ENCODE measurements at places on chromosomes 4 and X. TPM values are rescaled to one million over a fixed set of nuclear protein-coding genes. Genes with fewer than 3 reads are reported as not detected.
A peak's percentile ranks its signal among the peaks of the same experiment; 100 is the strongest.

FATE1 gene
- total RNA-seq = 0.39 TPM

CCKAR gene
- 3.5 TPM for total RNA-seq

KCTD8 gene
- 12.8 TPM for total RNA-seq

SPANXN3 gene
- not detected for total RNA-seq

MANBA gene
- total RNA-seq = 36.6 TPM

CSAG1 gene
- not detected for total RNA-seq

GAGE13 gene
- total RNA-seq = not detected

DNA sequence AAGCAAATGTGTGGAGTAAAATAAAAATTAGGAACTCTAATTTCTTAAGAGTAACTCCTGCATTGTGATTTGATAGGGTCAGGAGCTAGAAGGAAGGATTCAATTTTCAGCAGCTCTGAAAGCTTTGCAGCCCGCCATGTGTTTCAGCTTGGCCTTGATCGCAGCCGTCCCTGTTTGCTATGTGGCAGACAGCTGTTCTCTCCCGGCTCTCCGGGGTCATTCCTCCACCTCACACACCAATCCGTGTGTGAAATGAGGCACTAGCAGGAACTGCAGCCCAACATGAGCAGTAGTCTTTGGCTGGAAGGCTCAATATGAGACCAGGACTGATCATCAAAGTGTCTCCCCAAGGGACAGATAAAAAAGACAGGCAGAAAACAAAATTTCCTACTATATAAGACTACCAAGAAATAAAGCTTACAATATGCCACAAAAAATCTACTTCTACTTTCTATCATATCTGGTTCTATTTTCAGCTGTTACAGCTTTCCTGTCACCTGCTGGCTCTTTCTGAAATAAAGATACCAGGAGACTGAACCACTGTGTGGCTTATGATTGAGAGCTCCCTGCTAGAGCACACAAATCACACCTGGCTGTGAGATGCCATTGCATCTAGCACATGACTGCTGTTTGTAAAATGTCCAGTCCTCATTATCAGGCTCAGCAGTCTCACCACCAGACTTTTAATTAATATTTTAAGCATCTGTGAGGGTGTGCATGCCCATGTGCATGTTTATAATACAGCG, 44.1 kb upstream of the SEC24B start:
- peak; percentile 75 for DNase-seq

DNA sequence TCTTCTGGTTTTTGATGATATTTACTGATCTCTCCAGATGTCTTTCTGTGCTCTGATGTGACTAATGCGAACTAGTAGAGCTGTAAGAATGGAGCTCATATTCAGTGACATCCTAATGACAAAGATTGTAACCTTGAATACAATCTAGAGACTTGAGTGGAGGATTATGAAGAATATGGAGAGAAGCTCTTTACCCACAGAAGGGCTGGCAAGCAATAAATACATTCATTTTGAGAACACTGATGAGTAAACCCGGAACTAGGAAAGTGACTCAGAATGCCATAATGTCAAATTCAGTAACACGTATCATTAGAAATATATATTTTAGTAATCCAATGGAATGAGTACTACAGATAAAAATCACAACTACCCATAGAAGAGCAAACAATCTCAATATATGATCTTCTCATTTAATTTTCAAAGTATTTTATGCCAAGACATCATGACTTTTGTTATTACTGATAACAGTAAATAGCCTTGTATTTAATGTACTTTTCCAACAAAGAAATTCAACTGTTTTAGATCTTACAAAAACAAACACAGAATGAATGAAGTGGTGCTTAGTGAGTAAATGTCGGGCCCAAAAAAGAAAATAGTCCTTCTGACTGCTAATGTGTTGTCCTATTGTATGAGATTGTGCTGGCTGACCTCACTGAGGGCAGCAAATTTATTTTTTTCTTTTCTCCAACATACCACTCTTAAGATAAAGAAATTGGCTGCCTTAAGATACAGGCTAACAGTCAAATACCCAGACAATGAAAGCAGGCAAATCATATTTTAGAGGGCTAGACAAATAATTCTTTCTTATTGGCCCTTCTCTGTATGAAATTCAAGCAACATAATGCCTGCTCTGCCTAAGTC, 49.2 kb upstream of the HDAC8 start:
- DNase-seq = no peak

- no peak for DNase-seq
Observed at GRCh38 chrX:115190636-115191489, 1.7 kb downstream of the RBMXL3 start.

GRCh38 chrX:13917507-13917906, 100.6 kb upstream of the GPM6B start:
- DNase-seq = no peak

DNA sequence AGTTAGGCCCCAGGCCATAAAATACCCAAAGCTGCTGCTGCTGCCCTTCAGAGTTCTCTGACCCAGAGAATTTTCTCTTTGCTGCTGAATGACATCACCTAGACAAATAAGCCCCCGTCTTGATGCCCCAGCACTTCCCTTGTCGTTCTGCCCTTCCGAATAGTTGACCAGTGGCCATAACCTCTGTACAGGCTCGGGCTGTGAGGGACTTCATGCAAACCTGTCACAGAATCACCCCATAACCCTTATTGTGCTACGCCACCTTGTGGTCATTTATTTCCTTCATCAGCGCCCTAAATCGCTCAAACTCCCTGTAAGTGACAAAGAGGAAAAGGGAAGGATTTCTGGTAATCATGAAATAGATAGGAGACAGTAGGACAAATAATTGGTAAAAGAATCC, 18.8 kb downstream of the SPACA5 start:
- DNase-seq = no peak

- DNase-seq = no peak
Observed at GRCh38 chr4:94251094-94251493, 43.4 kb downstream of the SMARCAD1 start.

- DNase-seq = peak; percentile 38
Observed at GRCh38 chr4:152172146-152172545, 363.7 kb downstream of the FBXW7 start.

- no peak for DNase-seq
Observed at GRCh38 chr4:94831607-94832006, 73.9 kb downstream of the BMPR1B start.

DNA sequence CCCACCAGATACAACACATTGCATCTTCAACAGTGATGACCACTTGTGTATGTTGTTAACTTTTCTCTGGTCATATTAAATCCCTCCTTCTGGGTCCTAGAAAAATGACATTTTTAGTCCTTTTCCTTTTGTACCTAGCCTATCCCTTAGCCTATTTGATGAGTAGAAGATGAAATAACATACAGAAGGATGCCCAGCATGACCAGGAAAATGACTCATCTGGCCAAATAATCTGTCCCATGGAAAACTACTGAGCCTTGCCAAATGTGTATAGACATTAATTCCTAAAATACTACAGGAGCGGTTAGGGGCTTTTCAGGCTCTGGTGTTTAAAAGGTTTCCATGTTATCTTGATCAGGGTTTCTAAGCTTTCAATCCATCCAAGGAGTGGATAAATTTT, 129.0 kb upstream of the KCNIP4 start:
- DNase-seq = no peak

DNA sequence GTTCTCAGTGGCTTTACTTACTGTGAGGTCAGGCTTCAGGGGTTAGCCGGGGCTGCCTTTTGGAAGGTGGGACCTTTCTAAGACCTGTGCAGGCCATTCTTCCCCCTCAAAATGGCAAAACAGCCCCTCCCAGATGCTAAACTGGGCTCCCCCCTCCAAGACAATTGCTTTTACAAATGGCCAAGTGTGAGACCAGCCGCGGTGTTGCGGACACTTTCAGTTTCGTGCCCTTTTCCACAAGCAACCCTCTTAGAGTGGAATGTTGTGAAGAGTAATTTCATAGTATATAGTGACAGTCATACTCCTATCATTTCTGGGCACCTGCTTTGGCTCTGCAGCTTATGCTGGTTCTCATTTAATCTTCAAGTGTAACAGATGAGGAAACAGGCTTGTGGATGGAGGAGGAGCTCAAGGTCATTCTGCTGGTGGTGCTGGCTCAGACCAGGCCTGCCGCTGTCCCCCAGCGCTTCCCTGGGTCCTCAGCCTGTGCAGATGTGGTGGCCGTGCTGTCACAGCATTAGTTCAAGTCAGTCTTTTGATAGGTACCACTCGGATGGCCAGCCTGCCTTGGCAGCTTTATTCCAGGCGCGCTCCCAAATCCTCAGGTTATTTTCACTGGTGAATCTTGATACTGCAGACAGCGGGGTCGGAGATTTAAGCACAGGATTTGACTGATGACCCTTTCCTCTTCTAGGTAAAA, 55.0 kb upstream of the TADA2B start:
- DNase-seq = no peak

DNA sequence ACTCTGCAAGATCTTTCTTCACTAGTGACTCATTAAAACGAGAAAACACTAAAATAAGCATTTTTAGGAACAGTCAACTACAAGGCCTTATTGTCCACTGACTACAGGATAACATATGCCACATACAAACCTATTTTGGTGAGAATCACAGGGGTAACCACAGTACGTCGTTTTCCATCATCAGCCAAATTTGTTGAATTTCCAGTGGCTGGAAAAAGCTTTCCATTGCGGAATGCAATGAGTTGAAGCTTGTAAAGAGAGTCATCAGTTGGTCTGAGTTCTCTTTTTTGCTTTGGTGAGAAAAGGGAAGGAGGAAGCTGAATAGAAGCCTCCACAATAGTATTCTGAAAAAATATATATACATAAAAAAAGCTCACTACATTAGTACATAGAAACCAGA, 102.4 kb downstream of the ADGRA3 start:
- no peak for DNase-seq

GRCh38 chr4:7155590-7156071, 36.7 kb upstream of the SORCS2 start:
- DNase-seq = no peak
